ENCODE measurements at places on chromosomes 4 and X.

DNA sequence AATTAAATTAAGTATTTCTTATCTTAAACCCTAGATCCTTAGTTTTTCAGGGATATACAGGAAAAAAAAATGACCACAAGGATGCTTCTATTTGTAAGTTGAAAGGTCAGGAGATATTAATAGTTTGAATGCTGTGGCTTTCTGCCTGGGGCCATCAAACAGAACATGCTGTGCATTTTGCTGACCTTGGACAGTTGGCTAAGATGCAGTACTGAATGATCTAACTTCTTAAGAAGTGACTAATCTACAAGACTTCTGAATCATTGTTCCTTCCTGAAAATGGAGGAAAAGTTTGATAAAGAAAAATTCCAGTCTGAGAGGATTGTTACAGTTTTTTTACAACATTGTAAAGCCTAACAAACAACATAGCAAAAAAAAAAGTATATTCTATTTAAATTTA, 237.8 kb upstream of the JADE1 start:
- DNase-seq, result no peak

GRCh38 chr4:21826071-21826470, 122.5 kb downstream of the KCNIP4 start:
- no peak for DNase-seq

DNA sequence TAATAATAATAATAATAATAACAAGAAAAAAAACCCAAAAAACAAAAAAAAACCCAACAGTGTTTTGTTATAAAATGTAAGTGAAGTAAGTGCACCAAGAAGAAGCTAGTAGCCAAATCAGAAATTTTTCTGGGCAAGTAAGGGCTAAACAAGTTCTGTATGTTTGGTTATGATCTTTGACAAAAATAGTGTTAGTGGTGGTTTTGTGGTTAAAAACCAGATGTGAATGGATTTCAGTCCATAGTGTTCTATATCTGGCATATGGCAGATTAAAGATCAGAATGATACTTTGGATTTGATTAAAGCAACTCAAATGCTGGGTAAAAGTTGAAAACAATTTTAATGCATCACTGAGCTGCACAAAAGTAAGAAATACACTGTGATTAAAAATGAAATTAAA, 116.5 kb upstream of the NDST4 start:
- DNase-seq, result no peak

DNA sequence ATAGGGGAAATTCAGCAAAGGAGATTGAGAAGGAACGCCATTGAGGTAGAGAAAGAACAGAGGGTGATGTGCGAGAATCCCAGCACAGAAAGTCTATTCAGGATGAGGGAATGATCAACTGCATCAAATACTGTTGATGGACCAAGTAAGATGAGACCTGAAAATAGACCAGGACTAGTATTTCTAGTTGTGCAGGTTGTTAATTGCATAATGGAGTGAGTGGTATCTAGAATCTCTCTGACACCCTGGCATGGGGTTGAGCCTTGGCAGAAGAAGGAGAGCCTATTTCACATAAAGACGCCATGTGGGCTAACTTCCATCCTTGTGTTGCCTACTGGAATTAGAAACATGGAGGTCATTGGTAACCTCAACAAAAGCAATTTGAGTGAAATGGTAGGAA, 135.6 kb downstream of the TMEM164 start:
- DNase-seq, result no peak

- no peak for DNase-seq
Measured at GRCh38 chr4:138665851-138666250, 349.7 kb upstream of the NOCT start.

GRCh38 chr4:109072595-109072994, 229.9 kb downstream of the COL25A1 start:
- DNase-seq, result no peak

GRCh38 chr4:177214935-177215334, 94.7 kb upstream of the NEIL3 start:
- no peak for DNase-seq
